ENCODE measurements at places on chromosomes 11 and 22.

DNA sequence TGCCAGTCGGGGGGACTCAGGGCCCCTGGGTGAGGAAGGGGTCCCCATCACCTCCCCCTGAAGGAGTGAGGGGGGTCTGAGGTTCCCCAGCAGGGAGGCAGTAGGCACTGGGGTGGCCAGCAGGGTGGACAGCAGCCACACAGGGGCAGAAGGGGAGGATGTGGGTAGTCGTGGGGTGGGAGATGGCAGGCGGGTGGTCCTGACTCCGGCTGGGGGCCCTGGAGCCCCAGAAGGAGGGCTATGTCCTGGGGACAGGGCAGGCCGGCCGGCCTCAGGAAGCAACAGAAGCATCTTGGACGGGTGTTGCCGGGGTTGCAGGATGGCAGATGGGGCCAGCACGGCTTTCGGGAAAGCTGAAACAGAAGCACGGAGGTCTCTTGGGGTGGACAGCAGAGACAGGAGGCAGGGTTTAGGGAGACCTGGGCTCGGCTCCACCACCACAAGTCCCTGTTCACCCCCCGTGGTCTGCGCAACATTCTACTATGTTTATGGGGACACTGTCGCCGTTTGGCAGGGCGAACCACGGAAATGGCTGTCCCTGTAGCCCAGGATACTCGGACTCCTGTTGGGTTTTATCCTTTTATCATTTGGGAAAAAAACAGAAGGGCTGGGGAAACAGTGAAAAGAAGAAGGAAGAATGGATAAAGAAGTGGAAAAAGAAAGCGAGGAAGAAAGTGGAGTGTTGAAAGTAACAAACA is 14.1 kb downstream of the VWCE start:
- no peak for DNase-seq

DNA sequence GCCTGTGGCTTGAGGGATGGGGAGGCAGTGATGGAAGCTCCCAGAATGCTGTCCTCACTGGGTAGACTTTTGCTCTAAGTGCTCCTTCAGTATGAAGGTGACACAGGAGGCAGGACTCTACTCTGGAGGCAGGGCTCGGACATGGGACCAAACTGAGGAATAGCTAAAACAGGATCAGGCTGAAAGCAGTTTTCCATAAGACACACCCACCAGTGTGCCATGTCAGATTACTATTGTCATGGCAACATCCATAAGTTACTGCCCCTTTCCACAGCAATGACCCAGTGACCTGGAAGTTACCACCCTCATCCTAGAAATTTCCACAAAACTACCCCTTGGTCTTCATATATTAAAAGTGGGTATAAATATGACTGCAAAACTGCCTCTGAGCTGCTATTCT is 43.6 kb upstream of the GALNT18 start:
- no peak for DNase-seq

DNA sequence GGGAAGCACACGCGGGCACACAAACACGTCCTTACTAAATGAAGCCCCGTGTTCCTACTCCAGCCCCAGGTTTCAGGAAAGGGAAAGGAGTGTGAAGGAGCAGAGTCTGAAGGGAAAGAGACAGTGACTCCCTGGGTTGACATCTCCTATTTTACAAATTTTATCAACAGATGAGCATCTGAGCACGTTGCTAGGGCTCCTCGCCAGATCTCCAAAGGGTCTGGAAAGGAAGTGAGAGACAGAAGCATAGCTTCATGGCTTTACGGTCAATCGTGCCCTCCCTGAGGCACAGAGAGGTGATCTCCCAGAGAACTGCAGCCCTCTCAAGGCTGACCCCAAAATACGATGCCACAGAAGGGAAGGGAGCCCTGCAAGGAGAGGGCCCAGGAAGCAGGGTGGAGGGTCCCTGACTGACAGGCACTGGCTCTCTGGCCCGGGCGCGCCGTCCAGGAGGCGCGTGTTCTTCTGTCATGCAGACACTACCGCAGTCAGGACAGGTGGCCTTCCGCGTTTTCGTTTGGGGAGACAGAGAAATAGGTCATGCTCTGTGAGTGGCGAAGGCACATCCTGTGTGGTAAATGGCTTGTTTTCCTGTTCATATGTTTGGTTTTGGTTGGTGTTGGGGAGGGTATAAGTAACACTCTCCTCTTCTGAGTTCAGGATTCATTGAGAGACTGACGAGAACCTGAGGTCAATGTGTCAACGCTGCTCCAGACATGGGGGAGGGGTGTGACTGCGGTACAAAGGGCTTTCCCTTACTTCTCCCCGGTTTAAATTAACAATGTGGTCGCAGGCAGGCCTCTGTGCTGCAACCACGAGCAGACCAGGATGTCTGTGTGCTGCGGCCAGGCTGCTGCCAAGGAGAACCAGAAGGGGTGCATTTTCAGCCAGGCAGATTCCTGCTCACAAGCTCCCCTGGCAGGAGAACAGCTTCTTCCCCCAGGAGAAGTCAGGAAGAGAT is 813.3 kb downstream of the OPCML start:
- peak; percentile 9 for DNase-seq

DNA sequence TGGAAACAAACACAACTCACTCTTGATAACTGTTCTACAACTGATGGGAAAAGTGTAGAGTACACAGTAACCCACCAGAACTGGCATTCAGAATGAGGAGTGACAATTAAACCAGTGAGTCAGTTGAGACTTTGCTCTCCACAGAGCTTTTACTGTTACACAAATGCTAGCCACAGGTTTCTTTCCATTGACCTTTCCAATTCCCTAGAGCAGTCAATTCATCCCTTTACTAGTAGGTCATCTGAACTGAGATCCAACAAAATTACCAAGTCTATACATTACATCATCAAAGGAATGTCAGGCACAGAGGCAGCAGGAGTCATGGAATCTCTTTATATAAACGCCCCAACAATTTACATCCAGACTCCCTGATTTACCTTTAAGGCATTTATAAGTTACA is 65.9 kb downstream of the PHF21A start:
- no peak for DNase-seq

- no peak for DNase-seq
Observed at GRCh38 chr11:130068546-130068985, 1.1 kb upstream of the APLP2 start.

- no peak for DNase-seq
Observed at GRCh38 chr11:11311169-11311568, 41.9 kb downstream of the CSNK2A3 start.

- DNase-seq, result no peak
Observed at GRCh38 chr22:23520863-23521440, 59.1 kb downstream of the IGLL1 start.

- DNase-seq, result no peak
Observed at GRCh38 chr22:22764085-22764484, 119.7 kb downstream of the GGTLC2 start.

DNA sequence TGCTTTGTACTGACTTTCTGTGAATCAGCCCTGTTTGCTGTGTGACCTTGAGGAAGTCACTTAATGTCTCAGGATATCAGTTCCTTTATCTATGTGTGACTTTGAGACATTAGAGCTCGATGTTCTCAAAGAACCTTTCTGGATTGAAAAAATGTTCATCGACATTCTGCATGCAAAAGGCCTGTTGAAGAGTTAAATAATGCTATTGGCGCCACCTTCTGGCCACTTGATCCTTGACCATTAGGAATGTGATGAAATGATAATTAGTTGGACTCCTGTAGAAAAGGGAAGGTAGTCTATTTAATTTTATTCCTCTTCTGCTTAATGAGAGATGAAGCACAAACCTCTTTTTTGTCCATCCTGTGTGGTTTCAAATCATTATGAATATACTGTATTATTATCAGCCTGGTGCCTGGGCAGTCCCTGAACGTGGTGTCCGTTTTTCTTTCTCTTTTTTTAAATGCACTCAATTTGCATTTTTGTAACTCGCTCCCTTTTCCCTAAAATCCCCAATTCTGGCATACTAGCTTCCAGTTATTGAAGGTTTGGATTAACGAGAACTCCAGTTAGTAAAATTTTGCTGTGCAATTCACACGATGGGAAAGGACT is 20.7 kb downstream of the ELF5 start:
- peak; percentile 5 for DNase-seq

- no peak for DNase-seq
Observed at GRCh38 chr22:19184276-19184997, 5.9 kb upstream of the SLC25A1 start.

DNA sequence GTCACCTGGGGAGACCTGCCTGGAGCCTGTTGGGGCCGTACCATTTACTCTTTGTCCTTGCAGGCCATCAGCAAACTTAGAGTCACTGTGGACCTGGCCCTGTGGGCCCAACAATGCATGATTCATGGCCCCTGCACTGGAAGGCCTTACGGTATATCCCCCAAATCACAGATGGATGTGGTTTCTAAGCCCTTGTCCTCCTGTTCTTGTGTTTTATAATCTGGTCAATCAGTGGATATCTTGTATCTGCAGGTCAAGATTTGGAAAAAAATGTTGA is 6.2 kb downstream of the TSKU start:
- DNase-seq, result no peak

- no peak for DNase-seq
Observed at GRCh38 chr11:34587282-34587677, 33.6 kb upstream of the EHF start.

DNA sequence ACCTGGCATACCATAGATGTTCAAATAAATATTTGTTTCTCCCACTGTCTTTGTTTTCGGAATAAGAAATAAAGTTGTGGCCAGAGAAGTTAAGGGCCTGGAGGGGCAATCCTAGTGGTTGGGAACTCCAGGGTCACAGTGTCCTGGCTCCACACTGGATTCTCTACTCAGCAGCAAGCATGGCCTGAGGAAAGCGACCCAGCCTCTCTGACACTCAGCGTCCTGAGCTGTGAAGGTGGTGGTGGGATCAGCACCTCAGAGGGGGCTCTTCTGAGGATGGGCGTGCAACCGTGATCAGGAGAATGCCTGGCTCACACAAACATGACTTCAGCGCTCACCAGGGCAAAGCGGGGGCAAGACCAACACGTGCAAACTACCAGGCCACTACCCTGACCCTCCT is 59.9 kb downstream of the LARGE1 start:
- DNase-seq, result no peak

GRCh38 chr11:7936615-7937014 is 4.9 kb downstream of the OR10A3 start:
- DNase-seq, result no peak

- no peak for DNase-seq
Observed at GRCh38 chr11:68164437-68164836, 43.2 kb upstream of the CHKA start.

DNA sequence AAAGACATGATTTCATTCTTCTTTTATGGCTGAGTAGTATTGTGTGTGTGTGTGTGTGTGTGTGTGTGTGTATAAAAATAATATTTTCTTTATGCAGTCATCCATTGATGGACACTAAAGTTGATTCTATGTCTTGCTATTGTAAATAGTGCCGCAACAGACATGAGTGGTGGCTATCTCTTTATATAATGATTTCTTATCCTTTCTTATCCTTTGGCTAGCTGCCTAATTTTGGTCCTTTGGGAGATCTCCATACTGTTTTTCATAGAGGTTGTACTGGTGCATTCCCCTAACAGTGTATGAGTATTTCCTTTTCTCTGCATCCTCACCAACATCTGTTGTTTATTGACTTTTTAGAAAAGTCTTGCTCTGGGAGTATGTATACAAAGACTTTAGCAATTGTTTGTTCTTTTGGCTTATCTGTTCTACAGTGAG is 107.0 kb downstream of the STIM1 start:
- no peak for DNase-seq

All from activated gamma-delta T cell treated with anti-CD3 and anti-CD28 coated beads, Interleukin-2, amount 50 U/mL, for 16 hours (primary cell).